ENCODE measurements at places on chromosomes 11 and 22. TPM values are rescaled to one million over a fixed set of nuclear protein-coding genes. Genes with fewer than 3 reads are reported as not detected.
A peak's percentile ranks its signal among the peaks of the same experiment; 100 is the strongest.

The DEUP1 gene
- not detected for total RNA-seq

DNA sequence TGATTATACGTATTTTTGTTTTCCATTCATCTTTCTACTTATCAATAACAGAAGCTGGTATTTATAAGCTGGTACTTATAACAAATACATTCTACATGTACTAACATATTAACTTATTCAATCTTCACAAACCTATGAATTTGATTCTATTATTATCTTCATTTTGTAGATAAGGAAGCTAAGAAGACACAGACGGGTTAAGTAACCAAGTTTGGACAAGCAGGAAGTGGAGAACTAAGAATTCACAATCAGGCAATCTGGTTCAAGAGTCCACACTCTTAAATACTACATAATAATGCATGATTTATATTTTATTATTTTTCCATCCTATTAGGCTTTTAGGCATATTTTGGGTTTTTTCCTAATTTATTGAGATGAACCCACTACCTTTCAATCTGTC lies 25.0 kb downstream of the FCHSD2 start:
- DNase-seq: no peak

The NOX4 gene
- 0.80 TPM for total RNA-seq

DNA sequence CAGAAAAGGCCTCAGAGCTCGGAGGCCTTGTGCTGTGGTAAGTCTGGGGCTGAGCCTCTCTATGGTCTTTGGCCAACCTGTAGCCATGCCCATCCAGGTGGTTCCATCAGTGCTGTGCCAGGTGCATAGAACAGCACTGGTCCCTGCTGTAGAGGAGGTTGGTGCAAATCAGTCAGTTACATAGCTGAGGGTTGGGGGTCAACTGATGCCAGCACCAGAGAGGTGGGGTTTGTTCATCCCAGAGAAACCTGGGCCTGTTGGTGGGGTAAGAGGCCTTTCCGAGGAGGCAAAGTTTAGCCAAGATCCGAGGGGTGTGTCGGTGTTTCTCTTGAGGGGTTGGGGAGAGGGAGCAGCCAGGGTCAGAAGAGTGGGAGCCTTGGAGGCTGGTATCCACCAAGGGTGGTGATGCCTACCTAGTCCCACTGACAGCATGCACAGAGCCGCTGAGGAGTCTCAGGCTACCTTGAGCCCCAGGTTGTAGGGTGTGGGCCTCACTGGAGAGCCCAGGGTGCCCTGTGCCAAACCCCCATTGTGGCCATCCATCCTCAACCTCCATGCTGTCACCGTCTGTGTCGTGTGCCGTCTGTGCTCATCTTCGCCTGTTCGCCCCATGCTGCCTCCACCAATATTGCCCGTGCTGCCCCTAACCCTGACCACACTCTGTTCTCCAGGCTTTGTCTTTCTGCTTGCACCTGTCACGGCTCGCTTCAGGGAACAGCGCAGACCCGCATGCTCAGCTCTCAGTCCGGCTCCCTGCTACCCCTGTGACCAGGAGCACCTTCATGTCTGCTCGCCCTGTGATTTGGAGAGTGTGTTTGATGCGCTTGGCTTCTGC lies 78.7 kb upstream of the SUSD2 start:
- peak; percentile 24 for DNase-seq

DNA sequence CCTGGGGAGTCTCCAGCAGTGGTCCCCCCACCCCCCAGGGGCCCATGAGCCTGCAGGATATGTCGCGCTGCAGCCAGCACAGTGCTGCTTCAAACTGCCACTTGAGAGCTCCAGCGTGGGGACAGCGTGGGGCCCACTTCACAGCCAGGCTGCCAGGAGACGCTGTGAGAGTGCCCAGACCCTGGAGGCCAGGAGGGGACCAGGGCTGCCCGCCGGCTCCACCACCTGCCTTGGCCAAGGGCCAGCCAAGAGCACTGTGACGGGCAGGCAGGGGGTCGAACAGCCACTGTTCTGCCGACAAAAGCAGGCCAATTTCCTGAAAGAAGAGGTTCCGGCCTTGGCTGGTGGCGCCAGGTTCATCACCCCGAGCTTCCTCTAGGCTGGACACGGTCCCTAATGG lies 60.2 kb downstream of the FLRT1 start:
- no peak for DNase-seq

DNA sequence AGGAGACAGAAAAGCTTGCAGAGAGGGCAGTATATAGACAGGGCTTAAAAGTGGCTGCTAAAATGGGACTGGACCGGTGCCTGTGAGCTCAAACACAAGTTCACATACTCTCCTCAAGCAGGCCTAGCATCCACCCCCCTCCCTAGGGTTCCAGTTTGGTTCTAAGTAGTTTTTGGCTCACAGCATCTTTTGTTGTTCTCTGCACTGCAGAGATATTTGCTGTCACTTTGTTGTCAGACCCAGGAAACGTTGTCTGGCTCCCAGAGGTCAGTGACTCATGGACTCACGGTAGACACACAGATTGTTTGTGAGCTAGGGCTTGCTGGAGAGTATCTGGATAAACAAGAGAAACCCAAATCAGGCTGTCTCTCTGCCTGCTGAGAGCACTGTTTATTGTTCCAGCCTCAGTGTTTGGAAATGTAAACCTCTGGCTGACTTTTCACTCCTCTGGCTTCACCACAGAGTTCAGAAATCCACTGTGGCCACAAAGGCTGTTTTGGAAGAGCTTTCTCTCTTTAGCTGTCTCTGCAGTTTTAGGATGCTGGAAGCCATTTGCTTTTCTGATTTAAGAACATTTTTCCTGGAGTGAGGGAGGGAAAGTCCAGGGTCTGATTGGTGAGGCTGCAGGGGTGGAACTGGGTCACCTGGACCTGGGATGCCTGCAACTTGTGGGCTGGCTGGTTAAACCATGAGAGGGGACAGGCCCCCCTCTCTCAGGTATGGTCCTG lies 303.7 kb upstream of the PLET1 start:
- no peak for DNase-seq

The HBD gene
- total RNA-seq: not detected

The OR2AG2 gene
- 0.18 TPM for total RNA-seq

DNA sequence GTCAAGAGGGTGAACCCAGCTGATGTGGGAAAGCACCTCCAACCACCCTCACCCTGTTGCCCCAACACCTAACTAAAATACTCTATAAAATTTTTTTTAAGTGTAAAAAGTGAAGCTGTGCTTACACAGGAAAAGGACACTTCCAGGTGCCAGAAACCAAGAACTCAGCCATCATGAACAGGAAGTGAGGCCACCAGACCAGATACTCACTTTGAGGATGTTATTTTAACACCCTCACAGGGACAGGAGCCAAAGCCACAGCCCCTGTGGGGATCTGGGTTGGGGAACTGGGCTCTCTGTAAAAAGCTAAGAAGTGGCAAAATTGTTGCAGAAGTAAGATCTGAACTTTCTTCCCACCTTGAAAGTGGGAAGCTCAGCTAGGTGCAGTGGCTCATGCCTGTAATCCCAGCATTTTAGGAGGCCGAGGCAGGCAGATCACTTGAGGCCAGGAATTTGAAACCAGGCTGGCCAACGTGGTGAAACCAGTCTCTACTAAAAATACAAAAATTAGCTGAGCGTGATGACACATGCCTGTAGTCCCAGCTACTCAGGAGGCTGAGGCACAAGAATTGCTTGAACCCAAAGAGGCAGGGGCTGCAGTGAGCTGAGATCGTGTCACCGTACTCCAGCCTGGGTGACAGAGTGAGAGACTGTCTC lies 3.8 kb downstream of the RSPH14 start:
- DNase-seq: peak; percentile 80

The TBC1D22A gene
- total RNA-seq: 56.1 TPM

The BUD13 gene
- total RNA-seq: 42.9 TPM

The TRPC6 gene
- 0.67 TPM for total RNA-seq

GRCh38 chr11:96021901-96022650 lies 98.2 kb upstream of the MTMR2 start:
- DNase-seq: no peak

DNA sequence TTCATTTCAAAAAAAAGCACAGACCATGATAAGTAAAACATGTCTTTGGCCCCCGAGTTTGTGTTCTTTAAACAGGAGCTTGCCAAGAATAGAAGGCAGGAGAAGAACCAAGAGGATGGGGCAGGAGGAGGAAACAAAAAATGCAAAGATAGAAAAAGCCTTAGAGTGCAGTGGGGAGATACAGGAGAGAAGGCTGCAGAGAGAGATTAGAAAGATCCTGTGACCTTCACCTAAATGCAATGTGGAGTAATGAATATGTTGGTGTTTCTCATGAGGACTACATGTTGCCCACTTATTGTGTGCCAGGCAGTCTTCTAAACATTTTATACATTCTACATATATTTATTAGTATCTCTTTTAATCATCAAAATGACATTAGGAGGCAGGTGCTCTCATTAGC lies 2.3 kb upstream of the APLNR start:
- no peak for DNase-seq

The AIFM3 gene
- total RNA-seq: 21.9 TPM

DNA sequence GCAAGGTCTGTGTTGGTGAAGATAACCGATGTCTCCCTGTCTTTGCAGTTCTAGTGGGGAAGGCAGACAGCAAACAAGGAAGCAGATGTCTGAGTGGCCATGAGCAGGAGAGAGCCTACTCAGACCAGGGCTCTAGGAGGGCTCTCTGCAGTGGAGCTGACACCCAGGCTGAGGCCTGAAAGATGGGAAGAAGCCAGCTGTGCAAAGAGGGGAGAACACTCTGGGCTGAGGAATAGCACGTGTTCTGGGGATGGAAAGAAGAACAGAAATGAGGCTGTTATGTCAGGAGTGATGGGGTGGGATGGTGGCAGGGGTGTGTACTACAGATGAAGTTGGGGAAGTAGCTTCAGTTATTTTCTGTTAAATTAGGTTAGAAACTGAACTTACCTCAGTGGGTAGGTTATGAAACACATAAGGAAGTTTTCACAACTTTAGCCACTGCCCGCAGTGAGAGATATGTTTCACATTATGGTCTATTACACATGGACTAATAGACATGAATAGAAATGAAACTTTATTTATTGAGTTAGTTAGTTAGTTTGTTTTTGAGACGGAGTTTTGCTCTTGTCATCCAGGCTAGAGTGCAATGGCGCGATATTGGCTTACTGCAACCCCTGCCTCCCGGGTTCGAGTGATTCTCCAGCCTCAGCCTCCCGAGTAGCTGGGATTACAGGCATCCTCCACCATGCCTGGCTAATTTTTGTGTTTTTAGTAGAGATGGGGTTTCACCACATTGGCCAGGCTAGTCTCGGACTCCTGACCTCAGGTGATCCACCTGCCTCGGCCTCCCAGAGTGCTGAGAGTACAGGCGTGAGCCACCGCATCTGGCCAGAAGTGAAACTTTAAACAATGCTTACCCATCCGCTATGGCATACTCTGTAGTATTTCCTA lies 7.8 kb downstream of the DCPS start:
- DNase-seq: peak; percentile 26

- no peak for DNase-seq
These were observed 16.1 kb downstream of the LMO2 start for GRCh38 chr11:33875621-33876294.

Measured in Peyer's patch (tissue), 4 donors.